ENCODE measurements at places on chromosomes 3 and 15.

GRCh38 chr3:195102609-195103467 is 168.1 kb downstream of the XXYLT1 start:
- peak; percentile 98 for DNase-seq

DNA sequence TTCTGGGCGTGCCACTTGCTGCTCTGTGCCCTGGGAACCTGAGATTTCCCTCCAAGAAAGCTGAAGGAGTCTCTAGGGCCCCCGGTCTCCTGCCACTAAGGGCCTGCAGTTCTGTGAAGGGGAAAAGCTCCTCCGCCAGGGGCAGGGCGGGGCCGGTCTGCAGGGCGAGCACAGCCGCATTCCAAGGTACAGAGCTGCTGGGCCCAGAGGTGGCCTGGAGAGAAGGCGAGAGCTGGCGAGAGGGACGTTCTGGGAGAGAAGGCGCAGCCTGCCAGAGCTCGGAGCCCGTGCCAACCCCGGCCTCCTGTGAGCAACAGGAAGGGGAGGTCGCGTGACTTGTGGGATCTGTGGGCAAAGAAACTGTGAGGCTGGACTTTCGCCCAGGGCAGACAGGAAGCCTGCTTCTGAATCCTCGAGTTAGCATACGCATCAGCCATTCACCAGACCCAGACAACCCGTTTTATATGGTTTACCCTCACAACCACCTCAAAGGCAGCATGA is 500.4 kb downstream of the SHQ1 start:
- peak; percentile 86 for DNase-seq

DNA sequence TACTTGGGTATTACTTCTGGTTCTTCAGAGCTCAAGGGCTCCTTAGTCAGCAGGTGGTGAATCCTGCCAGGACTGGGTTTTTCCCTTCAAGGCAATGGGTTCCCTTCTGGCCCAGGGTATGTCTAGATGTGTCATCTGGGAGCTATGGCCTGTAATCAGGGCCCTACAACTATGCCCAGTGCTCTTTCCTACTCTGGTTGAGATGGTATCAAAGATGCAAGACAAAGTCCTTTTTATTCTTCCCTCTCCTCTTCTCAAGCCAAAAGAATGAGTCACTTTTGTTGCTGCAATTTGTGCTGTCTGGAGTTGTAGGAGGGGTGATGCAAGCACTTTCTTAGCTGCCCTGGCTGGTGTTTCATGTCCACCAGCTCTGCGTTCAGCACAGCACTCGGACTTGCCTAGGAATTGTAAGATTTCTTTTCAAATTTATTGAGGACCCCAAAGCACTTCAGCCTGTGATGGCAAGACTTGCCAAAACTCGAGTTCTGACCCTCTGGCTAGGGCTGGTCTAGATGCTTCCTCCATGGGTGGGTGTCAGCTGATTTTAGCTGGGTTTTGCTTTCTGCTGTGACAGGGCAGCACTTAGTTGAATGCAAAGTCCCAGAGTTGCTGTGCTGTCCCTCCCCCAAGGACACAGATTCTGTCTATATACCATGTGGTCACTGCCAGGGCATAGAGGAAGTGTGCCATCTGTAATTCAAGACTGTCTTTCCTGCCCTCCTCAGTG is 129.2 kb upstream of the CBLB start:
- DNase-seq: no peak

DNA sequence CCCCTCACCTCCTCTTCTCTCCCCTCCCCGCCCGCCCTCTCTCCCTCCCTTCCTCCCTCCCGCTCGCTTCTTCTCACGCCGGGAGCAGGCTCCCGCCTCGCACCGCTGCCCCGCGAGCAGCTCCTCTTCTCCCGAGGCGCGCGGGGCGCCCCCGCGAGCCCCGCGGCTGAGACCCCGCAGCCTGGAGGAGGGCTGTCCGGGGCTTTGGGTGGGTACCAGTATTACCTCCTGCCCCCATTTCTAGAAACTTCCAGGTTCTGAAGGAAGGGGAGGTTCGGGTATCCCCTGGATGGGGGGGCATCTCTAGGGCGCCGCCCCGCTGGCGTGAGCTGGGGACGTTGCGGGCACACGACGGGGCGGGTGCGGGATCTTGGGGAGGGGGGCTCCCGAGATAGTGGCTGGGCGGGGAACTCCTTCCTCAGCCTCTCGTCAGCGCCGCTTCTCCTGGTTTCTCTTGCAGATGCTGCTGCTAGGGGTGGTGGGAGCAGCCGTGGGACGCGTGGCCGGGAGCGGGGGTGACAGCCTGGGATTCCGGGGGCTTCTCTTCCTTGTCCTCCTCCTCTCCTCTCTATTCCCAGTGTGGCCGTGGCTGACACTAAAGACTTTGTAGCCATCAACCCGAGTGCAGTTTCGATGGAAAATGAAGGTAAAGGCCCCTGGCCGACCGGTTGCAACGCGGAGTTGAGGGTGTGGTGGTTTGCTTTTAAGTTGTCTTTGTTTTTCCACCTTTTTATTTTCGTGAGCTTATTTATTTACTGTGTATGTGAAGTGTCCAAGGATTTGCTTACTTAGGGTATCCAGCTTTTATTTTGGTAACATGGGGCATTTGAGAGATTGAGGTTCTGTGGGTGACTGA is 474 bp downstream of the ATP2C1 start:
- DNase-seq: peak; percentile 48

GRCh38 chr3:36993326-36994283 is at the start of gene MLH1:
Gene MLH1 (plus strand): TSS chr3:36993518. CDS start chr3:36993548, 30 bp downstream.
- DNase-seq: peak; percentile 100
